ENCODE measurements at places on chromosomes 4 and X.

GRCh38 chrX:10090319-10090718, 66.5 kb upstream of the CLCN4 start:
- no peak for DNase-seq

- no peak for DNase-seq
Observed at GRCh38 chr4:35217331-35217730, 1027.0 kb downstream of the ARAP2 start.

DNA sequence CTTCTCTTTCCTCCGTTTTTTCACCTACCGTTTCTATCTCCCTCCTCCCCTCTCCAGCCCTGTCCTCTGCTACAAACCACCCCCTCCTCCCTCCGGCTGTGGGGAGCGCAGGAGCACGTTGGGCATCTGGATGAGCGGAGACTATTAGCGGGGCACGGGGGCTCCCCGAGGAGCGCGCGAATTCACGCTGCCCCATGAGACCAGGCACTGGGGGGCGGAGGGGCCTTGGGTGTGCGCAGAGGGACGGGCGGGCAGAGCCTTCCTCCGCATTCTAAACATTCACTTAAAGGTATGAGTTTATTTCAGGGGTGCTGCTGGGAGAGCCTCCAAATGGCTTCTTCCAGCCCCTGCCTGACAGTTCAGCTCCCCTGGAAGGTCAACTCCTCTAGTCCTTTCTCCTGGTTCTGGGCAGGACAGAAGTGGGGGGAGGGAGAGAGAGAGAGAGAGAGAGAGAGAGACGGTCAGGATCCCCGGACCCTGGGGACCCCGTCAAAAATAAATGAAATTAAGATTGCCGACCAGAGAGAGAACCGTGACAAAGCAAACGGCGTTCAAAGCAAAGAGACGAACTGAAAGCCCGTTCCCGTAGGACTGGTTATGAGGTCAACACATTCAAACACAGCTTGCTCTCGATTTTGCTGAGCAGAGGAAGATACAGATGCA, 5.0 kb downstream of the SHOX start:
- no peak for DNase-seq

- no peak for DNase-seq
Observed at GRCh38 chr4:145566768-145567167, 52.4 kb upstream of the MMAA start.

- no peak for DNase-seq
Observed at GRCh38 chr4:13590766-13591165, 36.8 kb downstream of the BOD1L1 start.

DNA sequence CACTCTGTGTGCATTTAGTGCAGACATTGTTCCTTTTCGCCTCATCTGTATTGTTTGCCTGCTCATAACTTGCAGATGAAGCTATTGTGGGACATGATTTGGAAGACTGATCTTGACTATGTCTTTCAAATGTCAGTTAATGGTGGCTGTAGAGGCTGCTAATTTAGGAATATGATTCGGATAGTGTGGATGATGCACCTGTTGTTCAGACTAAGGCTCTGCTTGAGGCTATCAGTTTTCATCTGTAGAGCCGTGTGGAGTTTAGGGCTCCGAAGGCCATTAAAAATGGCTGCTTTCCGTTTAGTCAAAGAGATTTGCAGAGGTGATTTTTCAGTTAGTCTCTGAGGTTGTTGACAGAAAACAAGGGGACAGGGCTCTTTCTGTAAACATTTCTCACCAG, 102.0 kb downstream of the GBA3 start:
- no peak for DNase-seq

DNA sequence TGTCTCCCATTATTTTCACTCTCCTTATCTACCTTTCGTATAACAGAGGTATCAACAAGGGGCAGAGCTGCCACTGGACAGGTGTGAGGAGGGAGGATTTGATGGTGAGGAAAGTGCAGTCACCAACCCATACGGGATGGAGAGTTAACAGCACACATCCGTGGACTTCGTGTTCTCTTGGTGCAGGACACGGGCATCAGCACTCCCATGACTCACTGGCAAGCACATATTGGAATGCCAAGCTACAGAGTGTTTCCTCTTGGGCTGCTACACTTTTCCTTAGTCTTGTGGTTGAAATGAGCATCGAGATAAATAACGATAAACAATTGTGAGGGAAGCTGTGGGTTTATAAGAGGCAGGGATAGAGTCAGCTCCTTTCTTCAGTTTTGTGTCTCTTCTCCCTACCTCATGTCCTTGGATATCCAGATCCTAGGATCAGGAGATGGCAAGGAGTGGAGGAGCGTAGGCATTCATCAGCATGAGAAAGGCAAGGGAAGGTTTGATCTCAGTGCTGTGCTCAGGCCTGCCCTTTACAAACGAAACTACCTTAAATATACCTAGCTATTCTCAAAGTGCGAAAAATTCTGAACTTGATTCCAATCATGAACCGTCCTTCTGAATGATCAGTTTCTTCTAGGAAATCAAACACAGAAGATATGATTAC, 96.3 kb downstream of the ZNF827 start:
- no peak for DNase-seq

DNA sequence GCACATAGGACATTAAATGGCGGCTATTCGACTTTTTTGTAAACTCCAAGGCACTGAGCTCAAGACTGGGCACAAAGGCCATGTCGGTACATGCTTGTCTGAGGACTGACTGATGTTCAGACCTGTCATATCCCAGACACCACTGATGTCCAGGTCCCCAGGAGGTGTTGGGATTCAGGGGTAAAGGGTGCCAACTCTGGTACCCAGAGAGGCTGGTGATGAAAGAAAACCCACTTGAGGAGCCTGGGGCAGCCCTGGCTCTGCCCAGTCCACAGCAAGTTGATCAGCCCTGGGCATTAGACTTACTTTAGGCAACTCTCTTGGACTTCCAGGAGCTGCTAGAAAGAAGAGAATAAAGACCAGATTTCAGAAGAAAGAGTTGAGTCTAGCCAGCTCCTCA, 18.7 kb downstream of the SASH3 start:
- no peak for DNase-seq

DNA sequence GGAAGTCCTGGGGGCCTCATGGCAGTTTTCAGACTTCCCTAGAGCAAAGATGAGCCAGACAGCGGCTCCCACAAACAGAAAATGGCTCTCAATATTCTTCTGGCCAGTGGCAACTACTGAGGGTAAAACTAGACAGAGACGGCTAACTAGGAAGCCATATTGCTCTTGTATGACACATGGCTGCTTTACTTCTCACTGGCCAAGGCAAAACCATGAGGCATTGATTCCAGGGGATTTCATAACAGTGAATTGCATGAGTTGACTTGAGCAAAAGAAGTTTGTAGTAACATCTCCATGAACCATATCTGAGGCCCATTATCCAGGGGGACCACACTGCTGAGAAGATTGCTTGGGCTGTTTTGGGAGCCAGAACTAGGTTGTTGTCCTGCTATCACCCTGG, 13.7 kb upstream of the TLR8 start:
- no peak for DNase-seq

- no peak for DNase-seq
Observed at GRCh38 chr4:12961713-12962112, 522.4 kb downstream of the RAB28 start.

GRCh38 chr4:19774690-19775256, 476.9 kb upstream of the SLIT2 start:
- no peak for DNase-seq

- no peak for DNase-seq
Observed at GRCh38 chr4:89528526-89529133, 221.0 kb upstream of the GPRIN3 start.

DNA sequence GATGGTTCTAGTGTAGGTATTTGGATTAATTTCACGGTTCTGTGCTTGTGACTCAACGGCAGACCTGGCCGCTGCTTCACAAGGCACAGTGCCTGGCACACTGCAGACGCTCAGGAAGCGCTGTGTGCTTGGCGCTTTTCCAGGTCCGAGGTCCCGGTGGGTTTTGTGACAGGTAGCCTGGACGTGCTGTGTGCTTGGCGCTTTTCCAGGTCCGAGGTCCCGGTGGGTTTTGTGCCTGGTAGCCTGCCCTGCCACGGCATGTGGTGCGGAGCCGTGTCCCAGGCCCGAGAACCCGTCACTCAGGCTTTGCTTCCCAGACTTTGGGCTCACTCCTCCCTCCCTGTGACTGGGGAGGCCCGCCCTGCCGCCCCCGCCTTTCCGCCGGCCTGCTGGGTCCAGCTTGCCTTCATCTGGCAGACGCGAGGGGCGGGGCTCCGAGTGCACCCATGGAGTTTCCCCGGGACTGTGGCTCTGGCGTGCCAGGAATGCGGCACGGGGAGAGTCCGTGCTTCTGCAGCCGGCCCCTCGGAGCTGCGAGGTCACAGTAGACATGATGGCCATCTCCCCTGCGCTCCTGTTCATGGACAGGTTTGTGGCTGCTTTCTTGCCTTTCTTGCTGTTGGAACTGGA, 44.2 kb downstream of the TBC1D14 start:
- no peak for DNase-seq

GRCh38 chr4:98919996-98920395, 8.9 kb downstream of the EIF4E start:
- no peak for DNase-seq

DNA sequence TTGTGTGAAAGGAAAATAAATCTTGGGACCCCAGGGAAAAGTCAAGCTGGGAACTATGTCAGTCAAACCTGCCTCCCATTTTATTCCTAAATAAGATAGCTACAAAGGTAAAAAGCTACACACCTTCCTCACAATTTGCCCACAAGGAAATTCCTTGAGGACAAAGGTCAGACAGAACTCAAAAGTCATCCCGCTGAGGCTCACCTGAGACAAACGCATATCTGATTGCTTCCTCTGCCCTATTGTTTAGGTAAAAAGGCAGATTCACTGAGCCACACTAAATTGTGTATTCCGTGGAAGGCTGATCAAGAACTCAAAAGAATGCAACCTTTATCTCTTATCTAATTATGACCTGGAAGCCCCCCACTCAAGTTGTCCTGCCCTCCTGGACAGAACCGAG, 58.7 kb upstream of the MAML3 start:
- DNase-seq: no peak

GRCh38 chrX:13304052-13304451, 15.8 kb downstream of the ATXN3L start:
- DNase-seq: no peak

DNA sequence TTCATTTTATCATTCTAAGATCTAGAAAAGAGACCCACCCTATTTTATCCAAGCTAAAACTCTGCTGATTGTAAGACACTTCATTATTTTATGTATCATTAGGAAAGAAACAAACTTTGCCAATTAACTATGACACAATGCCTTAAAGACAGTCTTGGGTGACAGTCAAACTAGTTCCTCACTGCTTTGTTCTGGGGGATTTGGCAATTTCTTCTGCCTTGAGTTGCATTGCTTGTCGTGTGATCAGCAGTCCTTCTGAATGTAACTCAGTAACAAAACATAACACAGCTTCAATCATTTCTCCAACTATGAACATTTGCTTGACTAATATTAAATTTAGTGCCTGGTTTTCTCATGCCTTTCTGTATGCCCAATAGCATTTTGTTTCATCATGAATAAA, 577.9 kb upstream of the DIPK2B start:
- DNase-seq: no peak

DNA sequence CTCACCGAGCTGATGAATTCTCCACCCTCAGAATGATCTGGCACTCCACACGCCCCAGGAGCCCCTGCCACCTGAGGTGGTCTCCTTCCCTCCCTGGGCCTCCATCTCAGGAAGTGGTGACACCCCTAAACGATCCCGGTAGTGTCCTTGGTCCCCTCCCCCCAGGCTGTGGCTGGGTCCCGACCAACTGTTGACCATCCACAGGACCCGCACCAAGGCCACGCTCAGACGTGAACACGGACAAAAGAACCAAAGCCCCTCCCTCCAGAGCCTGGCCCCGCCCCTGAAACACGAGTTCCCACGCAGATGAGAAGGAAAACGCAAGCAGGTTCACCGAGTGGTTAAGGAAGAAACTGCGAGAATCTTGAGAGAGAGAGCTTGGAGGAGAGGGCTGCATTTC, 16.6 kb downstream of the LRPAP1 start:
- no peak for DNase-seq

DNA sequence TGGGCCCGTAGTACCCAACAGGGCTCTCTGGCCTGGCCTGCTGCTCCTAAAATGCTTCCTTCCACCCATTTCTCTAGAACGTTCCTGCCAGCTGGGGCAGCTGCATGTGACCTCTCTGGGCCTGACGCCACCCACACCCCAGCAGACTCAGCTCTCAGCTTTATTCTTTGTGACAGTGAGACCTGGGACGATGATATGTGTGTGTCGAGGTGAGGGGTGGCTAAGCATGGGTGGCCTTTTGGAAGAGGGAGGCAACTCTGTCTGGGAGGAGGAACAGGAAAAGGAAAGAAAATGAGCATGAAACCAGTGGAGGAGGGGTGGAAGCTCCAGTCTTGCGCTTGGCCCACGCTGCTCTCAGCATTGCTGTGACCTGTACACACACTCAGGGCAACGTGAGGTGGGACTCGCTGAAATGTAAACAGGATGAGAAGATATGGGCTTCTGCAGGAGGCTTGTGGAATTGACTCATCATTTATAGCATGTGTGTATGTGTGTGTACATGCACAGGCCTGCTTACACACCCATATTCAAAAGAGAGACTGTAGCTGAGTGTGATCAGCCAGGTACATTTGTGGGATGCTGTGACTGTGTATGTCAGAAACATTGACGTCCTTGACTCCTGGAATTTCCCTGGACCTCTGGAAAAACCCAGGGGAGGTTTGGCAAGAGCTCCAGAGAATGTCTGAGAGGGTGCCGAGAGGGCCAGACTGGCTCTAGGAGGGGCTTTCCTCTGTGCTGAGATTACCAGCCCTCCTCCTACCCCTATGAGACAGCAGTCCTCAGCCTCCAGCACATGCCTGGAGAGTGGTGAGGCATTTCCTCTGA, 137.9 kb downstream of the PJA1 start:
- no peak for DNase-seq

DNA sequence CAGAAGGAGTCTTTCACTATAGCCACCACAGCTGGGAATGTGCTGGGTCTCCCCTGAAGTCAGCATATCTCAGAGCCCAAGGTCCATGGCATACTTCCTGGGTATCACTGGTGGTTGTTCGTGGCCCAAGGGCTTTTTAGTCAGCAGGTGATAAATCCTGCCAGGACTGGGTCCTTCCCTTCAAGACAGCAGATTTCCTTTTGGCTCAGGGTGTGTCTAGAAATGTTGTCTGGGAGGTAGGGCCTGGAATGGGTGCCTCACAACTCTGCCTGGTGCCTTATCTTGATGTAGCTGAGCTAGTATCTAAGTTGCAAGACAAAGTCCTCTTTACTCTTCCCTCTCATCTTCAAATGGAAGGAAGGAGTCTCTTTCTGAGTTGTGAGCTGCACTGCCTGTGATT, 102.4 kb upstream of the TMLHE start:
- DNase-seq: no peak

- DNase-seq: no peak
Observed at GRCh38 chr4:76108467-76109181, 34.1 kb downstream of the ART3 start.

DNA sequence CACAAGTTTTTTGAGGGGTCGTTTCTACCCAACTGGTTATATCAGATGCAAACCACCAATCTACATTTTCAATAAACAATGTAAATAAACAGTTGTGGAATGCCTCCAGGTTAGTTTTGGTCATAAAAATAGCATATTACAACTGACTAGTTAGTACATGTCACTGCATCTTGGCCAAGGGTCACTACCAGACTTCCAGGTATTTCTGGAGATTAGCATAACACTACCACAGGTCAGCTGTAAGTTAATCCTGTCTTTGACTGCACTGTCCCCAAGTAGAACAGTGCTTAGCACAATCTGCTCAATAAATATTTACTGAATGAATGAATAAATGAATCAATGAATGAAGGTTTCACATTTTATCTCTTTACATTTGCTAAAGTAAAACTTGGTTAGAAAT, 64.4 kb downstream of the TBC1D19 start:
- DNase-seq: no peak
